ENCODE measurements at places on chromosomes 5 and 9.
A peak's percentile ranks its signal among the peaks of the same experiment; 100 is the strongest.

- DNase-seq: peak; percentile 48
Observed at GRCh38 chr5:172451771-172452197, 2.5 kb downstream of the SH3PXD2B start.

DNA sequence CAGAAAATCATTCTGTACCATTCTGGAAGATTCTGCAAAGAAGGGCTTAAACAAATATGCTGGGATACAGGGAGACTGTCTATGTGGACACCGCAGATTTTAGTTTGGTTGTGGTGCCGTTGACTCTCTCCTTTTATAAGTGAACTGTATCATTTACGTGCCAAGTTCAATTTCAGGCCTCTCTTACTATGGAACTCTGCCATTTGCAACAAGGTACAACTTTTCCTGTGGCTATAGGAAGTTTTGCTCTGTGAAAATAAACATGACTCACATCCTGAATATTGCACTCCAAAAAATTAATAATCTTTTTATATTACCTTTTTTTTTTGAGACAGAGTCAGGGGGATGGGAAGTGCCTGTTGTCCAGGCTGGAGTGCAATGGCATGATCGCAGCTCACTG is 29.7 kb upstream of the CSNK1G3 start:
- no peak for DNase-seq

GRCh38 chr9:107805201-107805600 is 315.6 kb upstream of the KLF4 start:
- no peak for DNase-seq

- no peak for DNase-seq
Observed at GRCh38 chr5:9667906-9668305, 37.8 kb upstream of the TAS2R1 start.

DNA sequence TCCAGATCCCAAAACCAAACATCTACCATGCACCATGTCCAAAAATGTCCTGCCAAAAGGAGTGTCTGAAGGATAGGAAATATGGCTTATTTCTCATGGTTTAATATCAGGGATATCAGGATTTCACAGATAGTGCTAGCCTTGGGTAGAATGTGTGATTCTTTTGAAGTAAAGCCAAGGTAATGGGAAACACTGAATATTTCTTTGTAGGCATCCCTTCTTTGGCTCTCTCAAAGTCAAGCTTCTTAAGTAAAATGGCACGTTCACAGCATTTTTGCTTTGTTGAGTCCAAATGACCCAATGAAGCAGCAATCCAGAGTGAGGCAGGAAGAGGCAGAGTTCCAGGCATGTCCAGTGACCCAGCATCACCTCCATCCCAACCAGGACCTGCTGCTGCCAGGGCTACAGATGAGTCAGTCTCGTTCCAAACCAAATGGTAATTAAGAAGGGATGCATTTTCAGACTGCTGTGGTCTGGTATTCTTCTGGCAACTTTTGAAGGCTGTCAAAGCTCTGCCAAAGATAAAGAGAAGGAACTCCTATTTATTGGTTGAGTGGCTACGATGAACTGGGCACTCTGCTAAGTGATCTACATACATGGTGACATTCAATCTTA is 678.8 kb upstream of the KLF4 start:
- DNase-seq: no peak

Measured in anterior cingulate cortex (tissue), 58 donors.